ENCODE measurements at places on chromosomes 11 and 22.

DNA sequence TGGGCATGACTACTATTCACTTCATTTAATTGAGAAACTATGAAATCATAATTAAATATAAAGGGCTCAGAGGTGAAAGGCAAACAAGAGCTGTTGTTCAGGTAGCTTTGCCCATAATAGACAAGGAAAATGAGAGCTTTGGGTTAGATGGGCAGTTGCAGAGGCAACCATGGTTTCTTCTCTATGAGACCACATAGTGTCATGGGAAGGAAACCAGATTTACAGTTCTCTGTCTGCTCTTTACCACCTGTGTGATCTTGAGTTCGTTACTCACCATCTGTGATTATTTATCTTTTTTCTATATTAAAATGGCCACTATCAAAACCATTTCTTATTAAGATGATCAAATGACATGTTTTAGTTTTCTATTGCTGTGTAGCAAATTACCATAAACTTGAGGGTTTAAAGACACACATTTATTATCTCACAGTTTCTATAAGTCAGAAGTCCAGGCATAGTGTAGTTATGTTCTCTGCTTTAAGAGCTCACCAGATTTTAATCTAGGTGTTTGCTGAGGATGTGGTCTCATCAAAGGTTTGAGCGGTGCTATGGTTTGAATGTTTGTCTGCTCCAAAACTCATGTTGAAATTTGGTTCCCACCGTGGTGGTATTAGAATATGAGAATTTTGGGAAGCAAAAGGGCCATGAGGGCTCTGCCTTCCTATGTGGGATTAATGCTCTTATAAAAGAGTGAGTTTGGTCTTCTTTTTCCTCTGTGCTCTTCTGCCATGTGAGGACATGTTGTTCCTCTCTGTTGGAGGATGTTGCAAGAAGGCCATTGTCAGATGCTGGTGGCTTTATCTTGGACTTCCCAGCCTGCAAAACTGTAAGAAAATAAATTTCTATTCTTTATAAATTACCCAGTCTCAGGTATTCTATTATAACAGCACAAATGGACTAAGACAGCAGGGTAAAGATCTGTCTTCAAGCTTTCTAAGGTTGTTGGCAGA, 38.2 kb downstream of the OR2AG2 start:
- DNase-seq: no peak

GRCh38 chr11:3964935-3965604, 109.6 kb downstream of the STIM1 start:
- DNase-seq: no peak

DNA sequence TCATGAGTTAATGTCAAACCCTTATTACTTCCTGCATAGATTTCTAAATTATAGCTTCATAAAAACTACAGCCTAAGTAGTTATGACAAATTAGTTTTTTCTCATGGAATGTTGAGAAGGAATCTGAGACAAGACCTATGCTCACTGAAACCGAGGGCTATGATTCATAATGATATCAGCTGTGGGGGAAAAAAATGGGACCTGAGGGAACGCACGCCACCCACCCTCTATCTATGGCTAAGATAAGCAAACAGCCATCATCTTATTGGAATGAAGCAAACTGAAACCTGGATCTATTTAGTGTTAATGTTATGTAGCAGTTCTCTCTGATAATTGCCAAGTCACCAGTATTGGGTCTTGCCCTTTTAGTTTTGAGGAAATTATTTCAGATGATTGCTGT, 906.9 kb upstream of the RAG2 start:
- DNase-seq: no peak

- no peak for DNase-seq
These were observed 836 bp upstream of the RBM4 start for GRCh38 chr11:66637557-66638176.

GRCh38 chr11:125079151-125079877, 16.2 kb downstream of the SLC37A2 start:
- DNase-seq: peak; percentile 42

- peak; percentile 70 for DNase-seq
These were observed 12.8 kb upstream of the CLPB start for GRCh38 chr11:72446929-72447769.

DNA sequence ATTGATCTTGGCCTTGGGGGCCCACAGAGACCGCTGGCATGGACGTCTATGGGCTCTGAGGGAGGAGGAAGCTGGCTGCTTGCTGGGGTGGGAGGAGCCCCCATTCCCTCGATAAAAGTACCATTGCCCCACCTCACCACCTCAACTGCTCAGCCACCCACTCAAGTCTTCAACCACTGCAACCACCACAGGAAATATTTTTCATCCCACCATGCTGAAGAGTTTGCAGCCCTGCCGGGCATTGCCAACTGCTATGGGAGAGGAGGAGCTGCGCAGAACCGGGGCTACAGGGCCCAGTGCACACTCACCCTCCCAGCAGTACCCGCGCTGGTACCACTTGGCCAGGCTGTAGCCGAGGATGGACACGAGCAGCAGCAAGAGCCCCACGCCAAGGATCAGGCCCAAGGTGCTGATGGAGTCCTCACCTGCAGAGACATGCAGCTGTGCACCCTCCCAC, 29.2 kb downstream of the IL10RA start:
- no peak for DNase-seq

DNA sequence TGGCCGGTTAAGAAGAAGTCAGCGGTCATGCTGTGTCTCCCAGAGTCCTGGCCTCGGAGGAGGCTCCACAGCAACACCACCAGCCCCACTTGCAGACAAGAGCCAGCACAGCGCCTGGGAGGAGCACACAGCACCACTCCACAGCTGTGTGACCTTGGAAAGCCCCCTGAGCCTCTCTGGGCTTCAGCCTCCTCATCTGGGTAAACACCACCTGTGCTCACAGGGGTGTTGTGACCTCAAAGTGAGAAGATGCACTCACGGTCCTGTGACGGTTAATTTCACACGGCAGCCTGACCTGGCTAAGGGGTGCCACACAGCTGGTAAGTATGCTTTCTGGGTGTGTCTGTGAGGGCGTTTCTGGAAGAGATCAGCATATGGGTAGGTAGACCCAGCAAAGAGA, 54.7 kb downstream of the PHF21B start:
- DNase-seq: no peak

DNA sequence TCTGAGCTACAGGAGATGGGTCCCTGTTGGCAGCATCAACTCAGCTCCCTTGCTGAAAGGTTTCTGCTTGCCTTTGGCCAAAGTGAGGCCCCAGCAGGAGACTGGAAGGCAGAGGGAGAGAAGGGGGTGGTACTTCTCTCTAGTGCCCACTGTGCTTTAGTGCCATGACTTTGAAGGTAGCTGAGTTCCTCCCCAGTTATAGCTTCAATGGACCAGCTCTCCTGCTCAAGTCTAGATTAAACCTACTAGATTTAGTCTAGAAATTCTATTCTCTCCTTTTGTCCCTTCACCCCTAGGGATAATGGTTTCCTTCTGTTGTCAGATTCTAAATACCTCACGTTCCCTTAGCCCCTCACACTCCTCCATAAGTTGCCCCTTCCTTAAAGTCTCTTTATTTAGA, 119.2 kb downstream of the TIMP3 start:
- no peak for DNase-seq

DNA sequence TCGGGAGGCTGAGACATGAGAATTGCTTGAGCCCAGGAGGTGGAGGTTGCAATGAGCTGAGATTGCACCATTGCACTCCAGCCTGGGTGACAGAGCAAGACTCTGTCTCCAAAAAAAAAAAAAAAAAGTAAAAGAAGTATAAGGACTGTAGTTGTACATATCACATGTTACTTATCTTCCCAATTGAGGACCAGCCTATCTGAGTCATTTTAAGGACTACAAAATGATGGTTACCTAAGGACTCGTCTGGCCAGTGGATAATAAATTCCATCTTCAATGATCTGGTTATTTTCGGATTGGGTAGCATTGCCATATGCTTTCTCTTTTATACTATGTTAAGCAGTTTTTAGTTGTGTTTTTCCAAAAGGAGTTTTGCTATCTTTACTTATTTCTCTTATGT, 55.3 kb downstream of the PPFIA1 start:
- DNase-seq: no peak

DNA sequence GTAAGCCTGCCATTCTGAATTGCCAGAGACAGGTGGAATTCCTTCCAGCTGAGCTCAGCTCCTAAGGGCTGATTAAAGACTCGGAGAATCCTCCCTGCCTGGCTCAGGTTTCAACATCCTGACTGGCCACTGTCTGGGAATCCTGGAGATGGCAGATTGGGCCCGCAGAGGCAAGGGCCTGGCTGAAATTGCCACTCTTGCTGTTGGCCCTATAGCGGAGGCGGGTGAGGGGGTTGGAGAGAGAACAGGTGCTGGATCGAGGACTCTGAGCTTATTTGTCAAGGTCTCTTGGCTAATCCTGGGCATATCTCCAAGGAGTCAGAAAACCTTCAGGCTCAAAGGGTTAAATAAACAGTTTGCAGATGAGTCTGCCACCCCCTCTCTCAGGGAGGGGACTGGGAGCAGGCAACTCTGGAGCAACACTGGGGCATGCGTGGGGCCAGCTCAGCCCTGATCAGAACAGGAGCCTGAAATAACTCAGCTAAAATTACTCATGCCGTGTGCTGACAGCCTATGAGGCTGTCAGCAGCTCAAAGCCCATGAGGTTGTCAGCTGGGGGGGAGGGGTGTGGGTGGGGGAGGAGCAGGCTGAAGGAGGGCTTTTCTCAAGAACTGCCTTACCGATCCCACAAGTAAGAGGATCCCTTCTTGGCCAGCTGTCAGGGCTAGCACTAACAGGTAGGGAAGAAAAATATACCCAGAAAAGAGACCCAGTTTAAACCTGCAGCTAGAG, 14.7 kb upstream of the MFRP start:
- no peak for DNase-seq

- DNase-seq: no peak
These were observed 277.0 kb downstream of the SBF2 start for GRCh38 chr11:10017050-10017449.

DNA sequence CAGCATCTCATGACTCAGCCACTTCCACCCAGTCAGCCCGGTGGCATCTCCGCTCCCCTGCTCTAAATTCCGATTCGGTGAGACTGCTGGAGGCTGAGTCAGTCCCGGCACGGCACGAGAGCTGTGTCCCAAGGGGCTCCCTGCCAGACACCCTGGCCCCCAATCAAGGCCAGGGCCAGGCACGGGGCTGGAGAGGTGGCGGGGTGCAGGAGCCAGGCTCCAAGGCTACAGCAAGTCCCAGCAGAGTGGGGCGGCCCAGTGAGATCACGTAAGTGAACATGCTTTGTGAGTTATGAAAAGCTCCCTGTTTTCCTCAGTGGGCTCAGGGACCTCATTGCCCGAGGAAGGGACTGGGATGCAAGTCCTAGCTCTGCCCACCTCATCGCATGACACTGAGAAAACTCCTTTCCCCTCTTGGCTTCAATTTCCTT, 3.0 kb downstream of the C11orf68 start:
- peak; percentile 97 for DNase-seq

DNA sequence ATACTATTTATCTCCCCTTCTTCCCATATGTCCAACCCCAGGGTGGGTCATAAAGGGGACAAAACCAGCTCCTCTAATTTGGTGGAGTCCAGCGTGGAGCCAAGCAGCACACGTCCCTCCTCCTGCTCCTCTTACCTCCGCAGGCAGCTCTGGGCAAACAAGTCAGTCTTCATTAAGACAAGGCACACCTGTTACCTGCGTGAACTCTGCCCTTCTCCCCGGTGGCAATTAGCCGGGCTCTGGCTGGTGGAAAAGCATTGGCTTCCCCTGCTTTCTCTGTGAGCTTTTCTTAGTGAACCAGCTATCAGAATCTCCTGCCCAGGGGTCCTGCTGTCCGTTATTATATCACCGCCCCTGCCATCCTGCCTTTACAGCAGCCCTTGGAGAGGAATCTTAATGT, 418.7 kb upstream of the CADM1 start:
- no peak for DNase-seq

GRCh38 chr11:109971184-109971523, 122.0 kb upstream of the ZC3H12C start:
- peak; percentile 10 for DNase-seq

DNA sequence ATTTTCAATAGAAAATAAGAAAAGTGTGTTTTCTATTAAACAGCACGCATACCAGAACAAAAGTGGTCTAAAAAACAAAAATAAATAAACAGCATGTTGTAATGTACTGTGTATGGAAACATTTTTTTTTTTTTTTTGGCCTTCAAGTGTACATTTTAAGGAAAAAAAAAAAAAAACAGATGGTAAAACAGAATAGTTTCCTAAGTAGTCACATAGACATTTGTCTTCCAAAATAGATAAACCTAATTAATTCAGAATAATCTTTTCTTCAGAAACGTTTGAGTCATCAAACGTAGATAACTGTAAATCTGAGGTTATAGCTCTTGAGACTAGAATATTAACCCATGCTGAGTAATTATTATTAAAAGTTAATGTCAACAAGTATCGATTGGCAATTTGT, 396 bp upstream of the CFAP300 start:
- no peak for DNase-seq

DNA sequence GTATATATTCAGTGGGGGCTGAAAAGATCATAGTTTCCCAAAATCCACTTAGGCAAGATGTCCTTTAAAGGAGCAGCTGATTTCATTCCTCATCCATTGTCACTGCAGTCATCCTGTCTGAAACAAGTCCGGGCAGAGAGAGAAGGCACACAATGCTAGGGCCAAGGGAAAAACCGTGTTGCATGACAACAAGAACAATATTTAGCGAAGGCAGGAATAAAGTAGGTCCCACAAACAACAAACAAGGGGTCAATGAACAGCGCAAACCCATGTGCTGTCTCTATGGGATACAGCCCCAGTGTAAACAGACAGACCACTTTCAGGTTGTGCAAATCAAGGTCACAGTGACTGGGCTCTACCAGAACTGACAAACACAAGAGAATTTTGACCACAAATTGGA, 9.0 kb downstream of the PAMR1 start:
- no peak for DNase-seq

DNA sequence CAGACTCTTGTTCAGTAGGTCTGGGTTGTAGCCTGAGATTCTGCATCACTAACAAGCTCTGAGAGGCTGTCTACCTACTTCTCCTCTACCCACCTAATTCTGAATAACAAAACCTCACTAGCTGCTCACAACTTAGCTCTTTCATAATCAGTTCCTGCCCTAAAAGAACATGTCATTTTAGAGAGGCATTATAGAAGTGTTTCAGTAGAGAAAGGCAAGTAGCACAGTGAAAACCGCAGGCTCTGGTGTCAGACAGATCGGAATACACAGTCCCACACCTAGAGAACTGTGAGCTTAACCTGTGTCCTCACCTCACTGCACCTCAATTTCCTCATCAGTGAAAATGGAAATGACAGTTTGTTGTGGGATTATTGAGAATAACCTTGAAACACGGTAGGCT, 1337.6 kb upstream of the TENM4 start:
- DNase-seq: no peak

GRCh38 chr11:128956401-128957201, 13.9 kb upstream of the TP53AIP1 start:
- DNase-seq: peak; percentile 76

GRCh38 chr22:49324527-49325491, 502.9 kb downstream of the BRD1 start:
- DNase-seq: no peak

DNA sequence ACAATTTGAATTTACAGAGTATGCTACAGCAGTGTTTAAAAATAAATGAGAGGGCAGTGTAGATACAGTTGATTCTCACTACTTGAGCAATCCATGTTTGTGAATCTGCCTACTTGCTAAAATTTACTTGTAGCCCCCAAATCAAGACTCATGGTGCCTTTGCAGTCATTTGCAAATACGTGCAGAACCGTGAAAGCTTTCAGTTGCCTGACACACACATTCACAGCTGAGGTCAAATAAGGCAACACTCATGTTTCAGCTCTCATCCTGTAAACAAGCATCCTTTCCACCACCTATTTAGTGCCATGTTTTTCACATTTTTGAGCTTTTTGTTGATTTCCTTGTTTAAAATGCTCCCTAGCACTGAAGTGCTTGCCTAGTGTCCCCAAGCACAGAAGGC, 32.5 kb upstream of the RASL10A start:
- no peak for DNase-seq

- peak; percentile 41 for DNase-seq
These were observed 982 bp upstream of the SHANK3 start for GRCh38 chr22:50671641-50672040.

Data from lung microvascular endothelial cell (primary cell).